ENCODE measurements at places on chromosomes 1 and 21. TPM values are rescaled to one million over a fixed set of nuclear protein-coding genes. Genes with fewer than 3 reads are reported as not detected.
A peak's percentile ranks its signal among the peaks of the same experiment; 100 is the strongest.

The MPL gene
- total RNA-seq = not detected

The BCL2L15 gene
- total RNA-seq = under 0.01 TPM

The OR14K1 gene
- total RNA-seq = not detected

The KIF14 gene
- total RNA-seq = 10.8 TPM

The CAPN8 gene
- total RNA-seq = not detected

The MYCBP gene
- 9.9 TPM for total RNA-seq

The STYXL2 gene
- total RNA-seq = not detected

The KRTAP19-3 gene
- total RNA-seq = not detected

The RAB4A gene
- 26.2 TPM for total RNA-seq

The BMP8B gene
- total RNA-seq = not detected

The FTCD gene
- total RNA-seq = not detected

DNA sequence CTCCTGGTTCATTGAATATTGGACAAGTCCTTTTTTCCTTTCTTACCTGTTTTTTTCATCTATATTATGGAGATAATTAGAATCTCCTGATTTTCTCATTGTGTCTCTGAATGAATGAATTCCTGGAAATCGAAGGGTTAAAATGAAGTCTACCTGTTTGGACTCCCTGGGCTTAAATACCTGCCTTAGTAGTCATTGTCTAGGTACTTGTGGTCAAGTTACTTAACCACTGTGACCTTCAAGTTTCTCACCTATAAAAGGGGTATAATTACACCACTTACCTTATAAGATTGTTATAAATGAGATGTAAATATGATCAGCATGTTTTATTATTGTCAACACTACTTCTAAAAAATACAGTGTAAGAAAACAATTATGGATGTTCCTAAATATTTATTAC is 9.0 kb upstream of the TBX19 start:
- no peak for DNase-seq

DNA sequence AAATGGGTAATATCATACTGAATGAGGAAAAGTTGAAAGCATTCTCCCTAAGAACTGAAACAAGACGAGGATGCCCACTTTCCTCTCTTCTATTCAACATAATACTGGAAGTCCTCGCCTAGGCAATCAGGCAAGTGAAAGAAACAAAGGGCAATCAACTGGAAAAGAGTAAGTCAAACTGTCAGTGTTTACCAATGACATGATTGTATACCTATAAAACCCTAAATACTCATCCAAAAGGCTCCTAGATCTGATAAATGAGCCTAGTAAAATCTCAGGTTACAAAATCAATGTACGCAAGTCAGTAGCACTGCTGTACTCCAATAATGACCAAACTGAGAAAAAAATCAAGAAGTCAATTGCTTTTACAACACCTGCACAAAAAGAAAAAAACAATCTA is 575.8 kb upstream of the PRMT6 start:
- no peak for DNase-seq

DNA sequence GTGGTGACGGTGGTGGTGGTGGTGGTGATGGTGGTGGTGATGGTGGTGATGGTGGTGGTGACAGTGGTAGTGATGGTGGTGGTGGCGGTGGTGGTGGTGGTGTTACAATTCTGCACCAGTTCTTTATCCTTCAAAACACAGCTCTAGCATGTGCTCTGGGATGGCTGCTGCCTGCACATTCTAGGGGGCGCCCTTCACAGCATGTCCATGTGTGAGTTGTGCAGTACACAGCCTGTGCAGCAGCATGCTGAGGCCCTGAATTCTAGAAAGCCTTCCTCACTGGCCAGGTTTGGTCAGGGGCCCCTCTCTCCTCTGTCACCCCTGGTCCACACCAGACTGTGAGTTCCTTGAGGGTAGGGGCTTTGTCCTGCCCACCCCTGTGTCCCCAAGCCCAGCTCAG is 67.7 kb downstream of the MATN1 start:
- no peak for DNase-seq

DNA sequence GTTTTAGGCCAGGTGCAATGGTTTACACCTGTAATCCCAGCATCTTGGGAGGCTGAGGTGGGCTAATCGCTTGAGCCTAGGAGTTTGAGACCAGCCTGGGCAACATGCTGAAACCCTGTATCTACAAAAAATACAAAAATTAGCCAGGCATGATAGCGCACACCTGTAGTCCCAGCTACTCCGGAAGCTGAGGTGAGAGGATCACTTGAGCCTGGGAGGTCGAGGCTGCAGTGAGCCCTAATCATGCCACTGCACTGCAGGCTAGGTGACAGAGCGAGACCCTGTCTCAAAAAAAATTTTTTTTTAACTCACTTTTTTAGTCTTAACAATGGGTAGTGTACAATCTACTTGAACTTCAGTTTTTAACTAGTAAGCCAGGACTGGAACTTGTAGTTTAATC is 137.5 kb downstream of the HS2ST1 start:
- no peak for DNase-seq

- no peak for DNase-seq
Measured at GRCh38 chr1:28281608-28282425, 22.5 kb downstream of the SESN2 start.

- DNase-seq = no peak
Measured at GRCh38 chr1:93358293-93358692, 12.6 kb downstream of the DR1 start.

DNA sequence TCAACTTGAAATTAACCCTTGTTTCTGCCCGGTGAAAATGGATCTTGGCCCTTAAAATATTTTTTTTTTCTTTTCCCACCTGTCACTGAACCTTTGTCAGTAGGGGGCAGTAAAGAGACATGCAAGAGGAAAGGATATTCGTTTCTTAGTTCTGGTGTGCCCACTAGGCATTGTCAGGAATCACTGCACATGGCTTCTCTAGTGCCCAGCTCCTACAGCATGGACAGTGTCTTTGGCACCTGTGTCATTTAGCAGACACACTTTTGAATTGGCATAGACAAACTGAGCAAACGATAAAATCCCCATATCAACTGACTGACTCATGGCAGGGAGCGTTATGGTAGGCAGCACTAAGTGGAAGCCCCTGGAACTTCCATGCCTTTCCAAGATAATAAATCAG is 1048.1 kb downstream of the BRINP3 start:
- DNase-seq = peak; percentile 52

- no peak for DNase-seq
Measured at GRCh38 chr21:31873275-31873695, 465 bp downstream of the HUNK start.

GRCh38 chr21:37166733-37167132 is 93.7 kb downstream of the TTC3 start:
- DNase-seq = no peak

DNA sequence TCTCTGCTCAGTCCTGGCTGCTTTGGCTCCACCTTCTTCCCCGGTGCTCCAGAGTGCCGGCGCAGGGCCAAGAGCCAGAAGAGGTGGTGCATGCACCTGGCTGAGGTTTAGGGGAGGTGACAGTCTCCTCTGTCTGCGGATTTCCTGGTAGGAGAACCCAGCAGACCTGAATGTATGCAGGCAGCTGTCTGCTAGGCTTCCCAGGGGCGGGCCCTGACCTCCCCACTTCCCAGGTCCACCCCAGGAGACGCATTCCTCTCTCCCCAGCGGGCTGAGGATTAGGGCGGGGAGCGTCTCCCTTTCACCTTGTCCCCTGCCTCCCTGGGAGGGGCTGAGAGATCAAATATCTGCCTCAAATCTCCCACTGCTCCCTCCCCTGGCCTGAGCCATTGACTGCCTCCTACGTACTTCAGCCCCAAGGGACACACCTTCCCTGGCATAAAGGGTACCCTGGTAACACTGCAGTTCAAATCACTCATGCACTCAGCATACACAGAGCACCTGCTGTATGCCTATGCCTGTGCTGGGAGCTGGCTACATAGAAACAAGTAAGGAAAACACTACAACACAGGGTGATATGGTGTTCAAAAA is 27.5 kb downstream of the DMBX1 start:
- DNase-seq = no peak

- DNase-seq = no peak
Measured at GRCh38 chr1:208476846-208477170, 232.6 kb upstream of the PLXNA2 start.

DNA sequence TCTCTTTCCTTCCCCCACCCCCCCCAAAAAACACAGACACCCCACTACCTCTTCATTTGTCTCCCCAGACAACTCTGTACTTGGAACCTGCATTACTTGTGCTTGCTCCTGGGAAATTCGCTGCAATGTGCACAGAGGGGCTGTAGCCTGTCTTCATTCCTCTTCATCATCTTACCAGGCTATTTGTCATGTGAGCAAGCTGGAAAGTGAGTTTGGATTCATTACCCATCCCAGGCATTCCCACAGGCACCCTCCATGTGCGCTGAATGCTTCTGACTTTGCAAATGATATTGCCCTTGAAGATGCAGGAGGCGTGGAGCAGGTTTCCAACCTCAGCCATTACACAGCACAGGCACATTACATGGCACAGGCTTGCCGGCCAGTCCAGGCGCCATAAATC is 494.9 kb downstream of the KIF26B start:
- no peak for DNase-seq

DNA sequence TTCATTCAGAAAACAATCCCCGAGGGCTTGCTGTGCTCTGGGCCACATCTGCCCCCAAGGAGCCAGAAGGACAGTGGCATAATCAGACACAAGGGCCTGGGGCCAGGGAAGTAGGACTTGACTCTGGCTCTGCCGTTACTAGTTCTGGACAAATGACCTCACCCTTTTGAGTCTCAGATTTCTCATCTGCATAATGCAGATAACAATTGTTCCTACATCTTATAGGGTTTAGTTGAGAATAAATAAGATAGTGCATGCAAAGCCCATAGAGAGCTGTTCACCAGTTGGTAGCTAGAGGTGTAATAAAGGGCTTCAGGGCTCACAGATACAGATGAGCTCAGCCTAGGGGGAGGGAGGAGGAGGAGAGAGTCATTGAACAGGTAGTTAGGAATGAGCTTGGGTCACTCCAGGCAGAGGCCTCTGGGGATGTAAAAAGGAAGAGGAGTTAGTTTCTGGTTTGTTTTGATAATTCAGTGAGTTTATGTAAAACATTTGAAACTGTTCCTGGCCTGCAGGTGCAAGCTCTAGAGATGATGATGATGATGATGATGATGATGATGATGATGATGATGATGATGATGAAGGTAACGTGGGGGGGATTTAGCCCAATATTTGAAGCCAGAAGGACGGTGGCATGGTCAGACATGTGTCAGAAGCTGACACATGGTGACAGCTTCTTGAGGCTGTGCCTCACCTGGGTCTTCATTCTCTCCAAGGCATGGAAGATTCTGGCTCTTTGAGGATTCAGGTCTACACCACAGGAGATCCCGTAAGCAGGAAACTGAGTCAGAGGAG is 858 bp downstream of the LACTBL1 start:
- DNase-seq = peak; percentile 16

GRCh38 chr1:89962024-89962741 is 32.7 kb upstream of the ZNF326 start:
- DNase-seq = peak; percentile 68

GRCh38 chr1:22959545-22960360 is 12.9 kb downstream of the LACTBL1 start:
- no peak for DNase-seq

- peak; percentile 90 for DNase-seq
Measured at GRCh38 chr1:1079408-1080121, 5.5 kb upstream of the RNF223 start.

- no peak for DNase-seq
Measured at GRCh38 chr1:204923626-204924012, 53.0 kb downstream of the NFASC start.

DNA sequence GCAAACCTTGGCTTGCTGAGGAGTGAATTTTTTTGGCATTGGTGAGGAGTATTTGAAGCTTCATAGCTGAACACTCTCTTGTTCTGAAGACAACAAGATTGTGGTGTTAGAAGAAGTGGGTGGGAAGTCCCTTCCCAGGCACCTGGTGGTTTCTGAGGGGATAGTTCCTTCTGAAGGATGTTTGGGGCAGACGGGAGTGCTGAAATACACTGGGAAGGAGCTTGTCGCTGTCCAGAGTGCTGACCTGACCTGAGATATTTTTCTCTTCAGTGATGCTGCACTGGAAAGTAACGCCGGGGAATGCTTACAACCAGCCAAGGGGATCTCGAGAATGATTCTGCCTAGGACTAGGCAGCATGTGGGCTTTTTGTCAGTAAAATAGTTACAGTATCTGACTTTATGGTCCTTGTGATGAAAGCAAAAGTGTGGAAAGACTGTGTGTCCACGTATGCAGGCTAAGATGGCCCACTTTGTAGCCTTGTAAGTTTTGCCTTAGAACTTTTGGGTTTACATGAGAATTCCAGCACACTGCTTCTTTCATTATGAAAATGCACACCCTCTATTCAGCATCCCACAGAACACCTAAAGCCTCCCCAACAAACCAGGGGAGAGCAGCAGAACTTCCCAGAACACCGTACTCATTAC is 33.1 kb upstream of the NFASC start:
- DNase-seq = peak; percentile 52

- DNase-seq = no peak
Measured at GRCh38 chr1:115694805-115695204, 53.0 kb downstream of the VANGL1 start.
